ENCODE measurements at places on chromosomes 7 and 10.

DNA sequence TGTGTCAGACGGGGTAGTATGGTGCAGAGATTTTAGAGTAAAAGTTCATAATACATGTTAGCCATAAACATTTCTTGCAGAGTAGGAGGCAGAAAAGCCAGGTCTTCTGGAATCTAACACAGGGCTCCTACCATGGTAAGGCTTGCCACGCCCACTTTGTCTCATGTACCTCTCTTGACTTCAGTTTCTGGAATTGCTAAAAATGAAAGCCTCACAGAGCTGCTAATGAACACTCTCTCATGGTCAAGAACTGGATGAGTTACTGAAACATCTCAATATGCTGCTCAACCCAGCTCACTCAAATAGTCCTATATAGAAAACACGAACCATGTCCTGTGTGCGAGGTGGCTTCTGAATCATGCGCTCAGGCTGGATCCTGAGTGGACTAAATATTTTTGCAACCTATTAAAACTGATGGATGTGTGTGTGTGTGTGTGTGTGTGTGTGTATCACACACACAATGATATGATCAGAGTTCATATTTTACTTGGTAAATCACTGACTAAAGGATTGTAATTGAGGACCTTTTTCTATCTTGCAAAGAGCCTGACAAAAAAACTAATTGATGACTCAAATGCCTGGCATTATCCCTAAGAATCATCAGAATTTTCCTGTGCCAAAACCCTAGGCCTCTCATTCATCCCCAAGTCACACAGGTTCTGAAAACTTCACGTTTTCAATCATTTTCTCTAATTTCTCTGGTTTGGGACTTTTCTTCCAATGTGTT, 1306.6 kb downstream of the XPNPEP1 start:
- H3K27me3 ChIP-seq, result peaks cover 4% of the 10 kb centered on the region
- DNase-seq, result no peak
- H3K4me3 ChIP-seq, result no peak overlapping the region
- peaks cover 5% of the 10 kb centered on the region for H3K4me1 ChIP-seq
- no peaks in the 10 kb centered on the region for H3K36me3 ChIP-seq

- no peaks in the 10 kb centered on the region for H3K36me3 ChIP-seq
- H3K27me3 ChIP-seq, result peaks cover 15% of the 10 kb centered on the region
- H3K4me3 ChIP-seq, result no peak overlapping the region
- no peak for DNase-seq
- no peaks in the 10 kb centered on the region for H3K4me1 ChIP-seq
Measured at GRCh38 chr10:116490028-116490662, 55.6 kb upstream of the PNLIP start.

GRCh38 chr10:88048312-88048711, 184.9 kb downstream of the PTEN start:
- no peak overlapping the region for H3K27ac ChIP-seq
- peaks cover 11% of the 10 kb centered on the region for H3K4me1 ChIP-seq
- no peaks in the 10 kb centered on the region for H3K36me3 ChIP-seq
- no peak for DNase-seq
- no peak overlapping the region for H3K4me3 ChIP-seq

- H3K4me3 ChIP-seq, result peak overlapping the region; percentile 57
- no peak for DNase-seq
- no peak overlapping the region for H3K27ac ChIP-seq
Measured at GRCh38 chr10:103558911-103559310, 65.4 kb downstream of the NEURL1 start.

- no peak overlapping the region for H3K27ac ChIP-seq
- peaks cover 24% of the 10 kb centered on the region for H3K4me1 ChIP-seq
- no peak for DNase-seq
- no peaks in the 10 kb centered on the region for H3K36me3 ChIP-seq
Measured at GRCh38 chr10:4427532-4427931, 398.5 kb upstream of the AKR1E2 start.
